ENCODE measurements at places on chromosomes 1 and 21.

GRCh38 chr1:45026446-45026845 lies 14.4 kb downstream of the UROD start:
- DNase-seq: no peak

- no peak for DNase-seq
Measured at GRCh38 chr1:247322442-247322841, 9.2 kb downstream of the ZNF496 start.

DNA sequence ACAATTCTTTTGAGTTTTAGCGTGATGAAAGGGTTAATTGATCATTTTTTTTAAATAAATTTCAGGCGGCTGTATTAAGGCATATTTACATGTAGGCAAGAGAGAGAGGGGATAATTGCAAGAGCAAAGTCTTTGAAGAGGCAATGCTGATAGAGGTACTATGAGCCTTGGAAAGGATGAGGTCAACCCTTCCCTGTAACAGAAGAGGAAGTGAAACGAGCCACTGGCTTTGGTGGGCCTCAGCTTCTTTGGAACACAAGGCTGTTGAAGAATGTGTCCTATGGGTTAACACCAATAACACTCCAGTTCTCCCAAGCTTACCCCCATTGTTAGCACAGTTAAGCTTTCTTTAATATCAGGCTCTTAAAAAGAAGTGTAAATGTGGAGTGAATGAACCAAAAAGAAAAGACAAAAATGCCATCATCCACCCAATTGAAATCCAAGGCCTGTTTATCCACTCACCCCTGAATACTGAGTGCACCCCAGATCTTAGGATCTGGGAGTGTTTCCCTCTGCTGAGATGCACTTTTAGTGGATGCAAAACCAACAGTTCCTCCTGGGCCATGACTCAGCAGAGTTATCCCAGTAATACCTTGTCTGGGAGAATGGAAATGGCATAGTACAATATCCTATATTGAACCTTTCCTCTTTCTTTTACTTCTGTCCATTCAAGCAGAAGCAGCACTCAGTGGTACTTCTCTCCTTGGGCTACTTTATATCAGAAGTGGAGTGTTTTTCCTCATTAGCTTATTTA lies 216.4 kb downstream of the SLC44A5 start:
- DNase-seq: no peak

DNA sequence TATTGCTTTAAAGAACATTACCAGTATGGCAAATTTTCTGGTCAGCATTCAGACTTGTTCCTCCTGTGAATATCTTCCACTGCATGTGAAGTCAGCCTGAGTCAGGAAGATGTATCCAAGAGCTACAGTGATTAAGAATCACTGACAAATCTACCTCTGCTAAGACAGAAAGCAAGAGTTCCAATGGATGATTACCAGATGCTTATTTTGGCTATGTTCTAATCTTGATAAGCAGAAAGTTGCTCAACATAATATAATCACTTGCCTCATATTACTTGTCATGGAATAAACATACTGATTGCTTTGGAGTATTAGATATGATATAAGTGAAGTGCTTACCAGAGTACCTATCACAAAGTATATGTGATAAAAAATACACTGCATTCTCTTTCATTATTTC lies 738.1 kb downstream of the ADGRL2 start:
- DNase-seq: no peak

GRCh38 chr1:47828978-47829377 lies 168.2 kb downstream of the TRABD2B start:
- DNase-seq: no peak

- no peak for DNase-seq
Measured at GRCh38 chr1:29105822-29106221, 17.9 kb downstream of the TMEM200B start.

DNA sequence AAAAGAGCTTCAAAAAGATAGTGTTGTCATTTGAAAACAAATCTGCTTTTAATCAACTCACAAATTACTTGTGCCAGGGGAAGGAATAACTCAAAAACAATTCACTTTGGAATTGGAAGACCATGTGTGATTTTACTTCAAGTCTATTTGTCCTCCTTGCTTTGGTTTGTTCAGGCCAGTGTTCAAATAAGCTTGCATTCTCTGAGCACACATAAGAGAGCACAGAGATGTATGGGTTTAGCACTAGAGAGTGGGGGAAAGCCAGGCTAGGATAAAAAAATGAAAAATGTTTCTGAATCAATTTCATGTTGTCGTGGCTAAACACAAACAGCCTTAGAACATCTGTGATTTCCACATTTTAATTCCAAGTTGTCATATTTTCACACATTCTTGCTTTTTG lies 325.7 kb upstream of the LYPLAL1 start:
- DNase-seq: no peak

DNA sequence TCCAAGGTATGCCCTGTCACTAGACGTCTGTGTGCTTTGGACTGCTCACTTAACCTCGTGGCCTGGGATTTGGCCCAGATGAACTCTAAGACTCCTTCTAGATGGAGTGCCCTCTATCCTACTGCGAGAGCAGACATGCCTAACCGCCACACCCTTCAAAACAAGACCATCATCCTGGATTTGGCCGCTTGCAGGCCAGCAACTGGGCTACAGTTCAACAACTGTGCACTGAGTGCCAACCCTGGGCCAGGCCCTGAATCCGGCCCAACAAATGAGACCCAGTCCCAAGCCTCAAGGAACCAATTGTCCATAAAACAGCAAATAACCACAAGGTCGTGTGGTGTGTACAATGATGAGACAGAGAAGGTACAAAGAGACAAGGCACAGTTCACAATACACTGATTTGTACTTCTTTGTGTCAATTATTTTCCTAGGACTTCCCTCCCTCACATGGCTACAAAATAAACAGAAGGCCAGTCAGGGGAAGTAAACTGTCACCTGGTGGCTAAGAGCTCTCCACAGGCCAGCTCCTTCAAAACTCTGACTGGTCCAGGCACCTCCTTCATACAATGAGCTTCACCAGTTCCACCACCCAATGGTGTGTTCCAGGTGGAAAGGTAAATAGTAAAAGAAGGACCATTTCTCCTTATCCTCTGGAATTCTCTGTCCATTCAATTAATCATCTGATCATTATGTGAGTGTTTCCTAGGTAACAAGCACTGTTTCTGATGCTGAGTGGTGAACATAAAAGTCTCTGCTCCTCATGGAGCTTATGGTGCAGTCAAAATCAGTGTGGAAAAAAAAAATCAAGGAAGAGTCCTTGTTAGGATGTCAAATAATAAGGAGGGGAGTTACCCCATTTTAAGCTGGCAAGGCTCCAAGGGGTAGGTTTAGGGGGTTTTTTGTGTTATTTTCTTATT lies 60.4 kb downstream of the CAPZB start:
- DNase-seq: no peak

DNA sequence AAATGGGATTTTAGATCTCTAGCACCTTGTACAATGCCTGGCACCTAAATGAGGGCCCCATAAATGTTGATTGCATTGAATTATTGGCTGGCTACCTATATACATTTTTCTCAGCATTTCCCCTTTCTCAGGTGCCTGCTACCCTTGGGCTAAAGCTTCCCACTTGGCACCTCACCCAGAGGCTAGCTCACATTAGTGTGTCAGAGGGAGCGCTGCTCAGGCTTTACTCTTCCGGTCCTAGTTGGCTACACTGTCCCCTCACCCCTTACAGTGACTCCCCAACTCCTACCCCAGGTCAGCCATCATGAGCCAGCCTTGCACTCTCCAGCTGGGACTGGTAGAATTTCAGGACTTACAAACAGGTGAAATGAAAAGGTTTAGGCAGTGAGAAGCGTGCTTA lies 9.5 kb downstream of the TRAF5 start:
- no peak for DNase-seq

GRCh38 chr1:159889821-159890252 lies 10.1 kb downstream of the CFAP45 start:
- no peak for DNase-seq

- no peak for DNase-seq
Measured at GRCh38 chr1:24770881-24771280, 25.6 kb downstream of the CLIC4 start.

DNA sequence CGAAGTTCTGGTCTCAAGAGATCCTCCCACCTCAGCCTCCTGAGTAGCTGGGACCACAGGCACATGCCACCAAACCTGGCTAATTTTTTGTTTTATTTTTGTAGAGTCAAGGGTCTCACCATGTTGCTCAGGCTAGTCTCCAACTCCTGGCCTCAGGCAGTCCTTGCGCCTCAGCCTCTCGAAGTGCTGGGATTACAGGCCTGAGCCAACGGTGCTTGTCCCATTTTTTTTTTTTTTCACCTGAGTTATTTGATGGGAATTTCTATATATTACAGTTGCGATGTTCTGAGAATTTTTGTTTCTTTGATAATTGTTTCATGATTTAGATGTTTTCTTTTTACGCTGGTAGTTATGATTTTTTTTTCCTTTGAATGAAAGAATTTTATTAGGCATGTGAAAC lies 2.5 kb downstream of the RABGAP1L start:
- no peak for DNase-seq

DNA sequence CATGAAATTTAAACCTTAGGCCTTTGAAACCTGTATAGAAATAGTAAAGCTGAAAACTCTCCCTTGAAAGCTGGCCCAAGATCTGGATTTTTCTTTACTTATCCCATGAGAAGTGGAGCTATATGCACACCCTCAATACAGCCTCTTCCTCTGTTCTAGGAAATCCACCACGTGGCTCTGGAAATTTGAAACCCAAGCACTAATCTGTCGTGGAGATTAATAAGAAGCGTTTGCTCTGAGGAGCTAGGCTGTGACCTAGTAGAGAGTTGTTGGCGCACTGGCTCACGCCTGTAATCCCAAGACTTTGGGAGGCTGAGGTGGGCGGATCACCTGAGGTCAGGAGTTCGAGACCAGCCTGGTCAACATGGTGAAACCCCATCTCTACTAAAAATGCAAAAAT lies 291.3 kb upstream of the PLXNA2 start:
- no peak for DNase-seq

DNA sequence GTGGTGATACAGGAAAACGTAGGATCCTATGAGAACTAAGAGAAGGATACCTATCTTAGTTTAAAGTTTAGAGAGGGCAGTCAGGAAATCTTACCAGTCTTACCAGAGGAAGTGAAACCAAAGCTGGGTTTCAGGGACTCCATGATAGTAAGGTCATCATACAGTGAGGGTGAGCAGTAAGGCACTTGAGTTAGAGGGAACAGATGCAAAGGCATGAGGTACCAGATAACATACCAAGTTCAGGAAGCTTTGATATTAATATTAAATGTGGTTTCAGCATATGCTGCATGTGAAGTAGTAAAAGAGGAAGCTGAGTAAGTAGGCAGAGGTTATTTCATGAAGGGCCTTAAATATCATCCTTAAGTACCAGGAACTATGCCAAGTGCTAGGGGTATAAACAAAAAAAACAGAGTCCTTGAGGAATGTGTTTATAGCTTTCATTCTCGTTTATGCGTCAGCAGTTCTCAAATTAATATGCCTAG lies 16.9 kb downstream of the ATG4C start:
- DNase-seq: no peak

GRCh38 chr1:246139745-246140182 lies 367.3 kb downstream of the SMYD3 start:
- no peak for DNase-seq

Data from D341Med (cell line).